Vagina (tissue), 2 donors: ENCODE measurements at places on chromosomes 1 and 21.

DNA sequence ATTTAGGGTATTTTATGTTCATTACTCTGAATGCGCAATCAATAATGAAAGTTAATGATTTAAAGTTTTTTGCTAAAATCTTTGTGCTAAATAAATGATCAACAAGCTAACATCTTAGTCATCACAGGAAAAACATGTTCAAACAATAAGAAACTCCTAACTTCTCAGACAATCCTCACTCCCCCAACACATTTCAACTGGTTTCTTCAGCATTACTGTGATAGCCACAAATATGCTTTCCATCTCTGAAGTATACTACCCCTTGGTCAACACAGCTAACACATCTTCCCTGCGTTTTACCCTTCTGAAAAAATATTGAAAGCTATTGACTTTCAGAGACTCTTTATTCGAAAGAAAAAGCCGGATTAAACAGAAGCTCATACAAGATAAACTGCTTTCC lies 85.8 kb downstream of the ZNF644 start:
- no peak for DNase-seq

- DNase-seq, result no peak
These were observed 68.5 kb upstream of the ADAM30 start for GRCh38 chr1:119964673-119965363.

- DNase-seq, result no peak
These were observed 39.7 kb upstream of the CHODL start for GRCh38 chr21:18204931-18205330.

DNA sequence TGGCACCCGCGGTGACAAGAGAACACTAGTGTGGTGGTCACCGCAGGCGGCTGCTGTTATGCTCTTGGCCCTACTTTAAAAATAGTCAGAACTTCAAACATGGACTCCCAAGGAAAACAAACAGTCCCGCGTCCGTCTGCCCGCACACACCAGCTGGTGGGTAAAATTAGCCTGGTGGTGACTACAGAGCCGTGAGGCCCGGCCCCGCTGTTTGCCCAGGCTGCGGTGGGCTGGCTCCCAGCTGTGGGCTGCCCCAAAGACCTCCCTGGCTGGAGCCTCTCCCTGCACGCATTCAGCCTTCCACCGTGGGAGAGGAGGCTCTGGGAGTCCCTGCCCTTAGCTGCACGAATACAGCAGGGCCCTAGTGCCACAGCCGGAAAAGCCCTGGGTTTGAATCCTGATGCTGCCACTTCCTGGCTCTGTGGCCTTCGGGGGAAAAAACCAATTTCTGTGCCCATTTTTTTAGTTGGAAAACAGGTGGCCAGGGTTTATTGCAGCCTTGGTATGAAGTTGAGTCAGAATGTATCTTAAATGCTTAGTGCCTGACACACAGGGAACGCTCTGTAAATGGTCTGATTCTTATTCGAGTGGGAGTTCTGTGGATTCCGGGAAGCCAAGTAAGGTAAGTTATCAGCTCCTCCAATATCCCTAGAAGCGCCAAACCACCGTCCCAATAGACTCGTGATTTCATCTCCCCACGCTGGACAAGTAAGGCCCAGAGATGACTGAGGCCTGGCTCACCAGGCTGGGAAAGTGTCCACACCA lies 58.2 kb downstream of the ALPL start:
- no peak for DNase-seq
